ENCODE measurements at places on chromosomes 13 and 19. TPM values are rescaled to one million over a fixed set of nuclear protein-coding genes. Genes with fewer than 3 reads are reported as not detected.

CYP4F11 gene
- not detected for total RNA-seq

GRCh38 chr13:80441968-80442367 lies 101.0 kb upstream of the SPRY2 start:
- DNase-seq: no peak

GRCh38 chr19:19385896-19386869 lies 19.3 kb upstream of the GATAD2A start:
- DNase-seq: no peak

GRCh38 chr13:73961181-73961580 lies 173.0 kb downstream of the KLF12 start:
- DNase-seq: no peak

SELENOV gene
- not detected for total RNA-seq

DNA sequence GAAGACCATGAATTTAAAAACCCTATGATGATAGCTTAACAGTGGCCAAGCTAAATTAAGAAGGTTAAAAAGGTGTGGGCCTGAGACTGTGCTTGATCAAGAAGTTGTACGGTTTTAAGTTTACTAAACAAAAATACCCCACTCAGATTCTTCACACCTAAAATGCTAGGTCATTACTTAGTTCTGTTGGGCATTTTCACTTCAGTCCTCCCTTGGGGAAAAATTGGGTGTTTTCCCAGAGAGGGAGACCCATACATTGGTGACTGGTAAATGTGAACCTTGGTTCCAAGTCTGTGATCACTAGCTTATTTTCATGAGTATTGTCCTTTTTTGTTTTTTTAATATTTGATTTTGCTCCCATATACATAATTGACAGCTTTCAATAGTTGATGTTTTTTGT lies 44.4 kb downstream of the MTUS2 start:
- no peak for DNase-seq

- DNase-seq: no peak
Measured at GRCh38 chr13:53160211-53160610, 131.6 kb downstream of the OLFM4 start.

Data from glomerular endothelial cell (primary cell).